Right ventricle myocardium inferior (tissue), 1 donor: ENCODE measurements at places on chromosomes 6 and 20.
A peak's percentile ranks its signal among the peaks of the same experiment; 100 is the strongest.

DNA sequence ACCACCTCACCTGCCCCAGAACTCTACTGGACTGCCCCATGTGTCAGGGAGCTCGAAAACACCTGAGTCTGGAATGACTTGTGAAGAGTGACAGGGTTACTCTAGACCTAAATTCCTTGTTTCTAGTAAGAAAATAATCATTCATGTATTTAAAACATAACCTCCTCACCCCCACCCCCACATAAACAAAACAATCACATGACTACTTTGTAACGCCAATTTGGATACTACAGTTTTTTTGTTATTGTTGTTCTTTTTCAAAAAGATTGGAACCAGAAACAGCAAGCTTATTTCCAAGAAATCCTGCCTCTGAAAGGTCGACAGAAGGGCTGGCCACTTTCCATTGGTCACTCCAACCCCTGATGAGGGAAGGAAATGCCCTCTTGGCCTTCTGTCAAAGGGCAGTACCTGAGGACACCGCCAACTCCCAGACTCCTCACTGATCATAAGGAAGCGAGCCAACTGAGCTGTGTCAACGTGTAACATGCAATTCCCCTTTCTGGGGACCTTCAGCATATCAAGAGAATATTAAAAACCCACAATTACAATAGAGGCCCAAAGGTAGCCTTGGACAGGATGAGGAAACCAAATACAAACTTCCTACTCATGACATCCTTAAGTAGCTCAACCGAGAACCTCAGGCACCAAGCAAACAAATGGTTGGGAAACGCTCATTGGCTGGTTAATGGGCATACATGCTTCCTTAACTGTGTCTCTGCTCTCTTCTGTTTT lies 2.6 kb downstream of the MCUR1 start:
- no peak for DNase-seq

GRCh38 chr20:1072258-1072657 lies 46.1 kb upstream of the PSMF1 start:
- DNase-seq, result no peak

DNA sequence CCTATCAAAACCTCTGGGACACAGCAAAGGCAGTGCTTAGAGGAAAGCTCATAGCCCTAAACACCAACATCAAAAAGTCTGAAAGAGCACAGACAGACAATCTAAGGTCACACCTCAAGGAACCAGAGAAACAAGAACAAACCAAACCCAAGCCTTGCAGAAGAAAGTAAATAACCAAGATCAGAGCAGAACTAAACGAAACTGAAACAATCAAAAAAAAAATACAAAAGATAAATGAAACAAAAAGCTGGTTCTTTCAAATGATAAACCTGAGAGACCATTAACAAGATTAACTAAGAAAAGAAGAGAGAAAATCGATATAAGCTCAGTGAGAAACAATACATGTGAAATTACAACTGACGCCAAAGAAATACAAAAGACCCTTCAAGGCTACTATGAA lies 34.8 kb upstream of the RUNX2 start:
- DNase-seq, result no peak

GRCh38 chr6:15527838-15528617 lies 134.8 kb downstream of the DTNBP1 start:
- no peak for DNase-seq

DNA sequence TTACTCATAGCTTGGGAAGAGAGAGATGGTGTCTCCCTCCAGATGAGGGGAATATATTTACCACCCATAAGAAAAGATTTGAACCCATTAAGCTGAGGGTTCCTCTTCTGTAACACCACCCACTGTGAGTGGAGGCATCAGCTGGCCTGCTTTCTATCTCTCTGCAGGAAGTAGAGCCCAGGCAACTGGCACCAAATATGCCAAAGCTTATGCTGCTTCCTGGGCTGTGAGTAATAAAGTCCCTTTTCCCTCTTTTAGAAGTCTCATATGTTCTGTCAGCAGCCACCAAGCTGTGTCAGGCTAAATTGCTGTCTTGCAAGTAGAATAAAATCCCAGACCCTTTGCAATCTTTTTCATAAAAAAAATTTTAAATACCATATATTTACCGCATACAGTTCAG lies 241.4 kb downstream of the LAMA2 start:
- DNase-seq, result no peak

GRCh38 chr6:138666636-138667035 lies 106.9 kb upstream of the CCDC28A start:
- DNase-seq, result no peak

GRCh38 chr6:132505158-132505557 lies 7.8 kb downstream of the STX7 start:
- no peak for DNase-seq

DNA sequence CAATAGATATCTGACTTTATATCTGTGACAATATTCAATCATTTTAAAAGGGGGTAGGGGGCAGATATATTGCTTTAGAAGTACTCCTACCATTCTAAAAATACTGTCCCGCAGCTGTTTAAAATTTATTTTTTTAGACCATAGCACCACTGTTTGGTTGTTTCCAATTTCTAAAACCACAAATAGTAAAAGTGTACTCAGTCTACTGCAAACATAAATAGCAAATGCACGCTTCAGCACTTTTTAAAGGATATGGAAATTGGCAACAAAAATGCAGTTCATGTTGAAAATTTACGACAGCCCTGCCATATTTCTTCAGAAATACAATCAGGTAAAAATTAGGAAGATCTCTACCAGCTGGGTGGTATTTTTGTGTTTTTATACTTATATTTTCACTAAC lies 132.0 kb upstream of the RUNX2 start:
- no peak for DNase-seq

GRCh38 chr6:157980288-157981131 lies 1.2 kb upstream of the SYNJ2 start:
- no peak for DNase-seq

- DNase-seq, result no peak
Observed at GRCh38 chr6:134628154-134628553, 310.2 kb upstream of the SGK1 start.

- DNase-seq, result no peak
Observed at GRCh38 chr20:60446267-60447111, 488.3 kb downstream of the CDH26 start.

GRCh38 chr6:158011478-158011920 lies 29.8 kb downstream of the SYNJ2 start:
- no peak for DNase-seq

DNA sequence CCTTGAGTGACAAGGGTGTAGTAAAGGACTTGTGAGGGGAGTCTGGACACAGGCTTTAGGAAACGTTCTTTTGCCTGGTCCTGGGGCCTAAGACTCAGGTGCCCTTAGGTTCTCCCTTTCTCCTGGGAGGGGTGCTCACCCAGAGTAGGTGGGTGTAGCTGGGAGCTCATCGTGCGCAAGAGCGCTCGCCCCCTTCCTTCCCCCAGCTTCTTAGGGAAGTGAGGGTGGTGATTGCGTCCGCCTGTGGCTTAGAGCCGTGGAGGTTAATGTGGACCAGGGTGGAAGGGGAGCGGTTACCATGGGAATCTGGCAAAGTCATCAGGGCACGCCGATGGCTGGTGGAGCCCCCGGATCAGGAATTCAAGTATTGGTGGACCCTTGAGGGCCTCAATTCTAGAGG lies 3.3 kb upstream of the AARS2 start:
- no peak for DNase-seq

DNA sequence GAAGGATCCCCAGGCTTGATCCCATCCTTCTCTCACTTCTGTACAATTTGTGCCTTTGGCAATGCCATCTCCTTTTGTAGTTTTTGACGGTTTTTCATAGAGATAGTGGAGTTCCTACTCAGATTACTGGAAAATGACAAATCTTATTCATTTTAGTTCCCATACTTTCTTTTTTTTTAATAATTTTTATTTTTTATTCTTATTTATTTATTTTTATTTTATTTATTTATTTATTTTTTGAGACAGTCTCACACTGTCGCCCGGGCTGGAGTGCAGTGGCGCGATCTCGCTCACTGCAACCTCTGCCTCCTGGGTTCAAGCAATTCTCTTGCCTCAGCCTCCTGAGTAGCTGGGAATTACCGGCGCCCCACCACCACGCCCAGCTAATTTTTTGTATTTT lies 4.3 kb upstream of the GABBR1 start:
- DNase-seq, result no peak

- DNase-seq, result no peak
Observed at GRCh38 chr20:19660808-19661378, 97.2 kb upstream of the RIN2 start.

- no peak for DNase-seq
Observed at GRCh38 chr20:34193051-34193450, 48.2 kb upstream of the ASIP start.

DNA sequence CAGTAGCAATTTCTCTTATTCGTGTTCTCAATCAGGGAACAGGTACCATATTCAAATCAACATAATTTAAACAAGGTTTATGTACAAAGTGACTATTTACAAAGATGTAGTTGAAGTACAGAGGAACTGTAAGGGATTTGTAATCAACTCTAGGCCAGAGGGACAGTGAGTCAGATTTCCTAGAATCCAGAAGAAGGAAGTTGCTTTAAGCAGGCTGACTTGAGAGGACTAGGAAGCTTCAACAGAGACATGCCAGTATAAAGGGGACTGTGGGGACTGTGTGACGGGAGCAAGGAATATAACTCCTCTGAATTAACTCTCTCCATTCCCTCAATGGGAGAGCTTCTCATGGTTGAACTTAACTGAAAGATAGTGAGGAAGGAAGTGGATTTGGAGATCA lies 427.4 kb upstream of the JAG1 start:
- no peak for DNase-seq

- no peak for DNase-seq
Observed at GRCh38 chr6:1404713-1405098, 15.3 kb downstream of the FOXF2 start.

GRCh38 chr6:81756690-81757089 lies 4.2 kb upstream of the TENT5A start:
- DNase-seq, result no peak

DNA sequence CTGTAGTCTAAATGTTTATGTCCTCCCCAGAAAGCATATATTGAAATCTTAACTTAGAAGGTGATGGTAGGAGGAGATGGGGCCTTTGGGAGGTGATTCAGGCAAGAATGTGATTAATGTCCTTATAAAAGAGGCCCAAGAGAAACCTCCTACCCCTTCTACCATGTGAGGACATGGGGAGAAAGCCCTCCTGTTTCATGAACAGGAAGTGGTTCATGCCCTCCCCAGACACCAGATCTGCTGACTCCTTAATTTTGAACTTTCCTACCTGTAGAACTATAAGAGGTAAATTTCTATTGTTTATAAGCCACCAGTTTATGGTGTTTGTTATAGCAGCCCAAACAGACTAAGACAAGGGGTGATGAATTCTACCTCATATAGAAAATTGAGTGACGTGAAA lies 8.7 kb upstream of the ECT2L start:
- no peak for DNase-seq

DNA sequence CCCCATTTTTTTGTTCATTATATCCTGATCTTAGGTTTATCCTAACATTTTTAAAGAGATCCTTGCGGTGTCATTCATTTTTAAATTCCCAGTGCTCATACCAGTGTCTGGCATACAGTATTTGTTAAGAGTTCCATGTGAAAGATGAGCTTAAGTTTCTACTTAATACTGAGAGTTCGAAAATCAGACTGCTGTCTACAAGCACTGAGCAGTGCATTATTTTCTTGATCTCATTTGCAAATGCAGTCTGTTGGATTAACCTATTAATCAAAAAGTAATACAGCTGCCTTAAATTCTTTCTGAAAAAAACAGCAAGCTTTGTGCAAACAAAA lies 663 bp downstream of the COQ3 start:
- no peak for DNase-seq

- peak; percentile 89 for DNase-seq
Observed at GRCh38 chr20:49982346-49983122, at the start of gene SNAI1. TSS of gene SNAI1 (plus strand) at chr20:49982980. CDS start at chr20:49983060, 80 bp downstream.

DNA sequence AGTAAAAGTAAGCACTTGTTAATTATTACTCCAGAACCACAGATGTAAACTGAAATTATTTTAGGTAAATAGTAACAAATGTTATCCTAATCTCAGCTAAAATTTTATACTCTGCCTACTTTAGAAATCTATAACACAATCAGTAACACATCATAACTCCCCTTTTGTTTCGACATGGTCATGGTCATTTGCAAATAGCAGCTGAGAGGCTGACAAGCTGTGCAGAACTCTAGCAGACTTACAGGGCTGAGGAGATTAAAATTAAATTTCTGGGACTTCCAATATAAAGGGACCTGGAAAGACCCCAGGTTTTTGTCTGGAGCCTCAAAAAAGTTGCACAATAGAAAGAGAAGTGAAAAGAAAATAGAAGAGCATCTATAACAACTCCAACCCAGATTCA lies 88.8 kb downstream of the PRL start:
- DNase-seq, result no peak

GRCh38 chr20:38892091-38892981 lies 33.9 kb upstream of the FAM83D start:
- no peak for DNase-seq

DNA sequence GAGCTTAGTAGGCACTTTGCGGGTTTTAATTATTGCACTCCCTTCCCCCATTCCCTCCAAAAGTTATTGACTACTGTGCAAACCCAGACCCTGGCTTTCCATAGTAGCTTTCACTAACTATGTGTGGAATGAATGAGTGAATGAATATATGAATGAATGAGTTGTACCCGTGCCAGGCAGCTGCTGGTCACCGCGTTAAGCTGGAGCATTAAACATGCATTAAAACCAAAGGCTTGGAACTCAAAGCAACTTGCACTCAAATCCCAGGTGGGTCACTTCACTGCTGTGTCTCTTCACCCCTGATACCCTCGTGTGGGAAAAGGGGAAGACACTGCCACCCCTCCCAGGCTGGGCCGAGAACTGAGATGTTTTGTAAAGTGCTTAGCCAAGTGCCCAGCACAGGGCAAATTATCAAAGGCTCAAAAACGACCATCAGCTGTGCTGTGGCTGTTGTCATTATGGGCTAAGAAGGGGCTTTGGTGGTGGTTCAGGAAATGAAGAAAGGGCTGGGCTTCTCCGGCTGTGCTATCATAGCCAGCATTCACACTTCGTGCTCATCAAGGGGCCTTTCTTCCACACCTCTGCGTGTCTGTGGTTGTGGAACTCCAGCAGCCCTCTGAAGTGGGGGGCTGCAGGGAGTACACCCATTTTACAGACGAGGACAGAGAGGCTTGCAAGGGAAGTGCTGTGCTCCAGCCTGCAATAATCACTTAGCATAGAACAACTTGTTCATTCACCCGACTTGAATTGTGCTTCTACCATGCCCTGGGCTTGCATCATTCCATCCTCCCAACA lies 60.2 kb upstream of the STX16 start:
- DNase-seq, result peak; percentile 11

DNA sequence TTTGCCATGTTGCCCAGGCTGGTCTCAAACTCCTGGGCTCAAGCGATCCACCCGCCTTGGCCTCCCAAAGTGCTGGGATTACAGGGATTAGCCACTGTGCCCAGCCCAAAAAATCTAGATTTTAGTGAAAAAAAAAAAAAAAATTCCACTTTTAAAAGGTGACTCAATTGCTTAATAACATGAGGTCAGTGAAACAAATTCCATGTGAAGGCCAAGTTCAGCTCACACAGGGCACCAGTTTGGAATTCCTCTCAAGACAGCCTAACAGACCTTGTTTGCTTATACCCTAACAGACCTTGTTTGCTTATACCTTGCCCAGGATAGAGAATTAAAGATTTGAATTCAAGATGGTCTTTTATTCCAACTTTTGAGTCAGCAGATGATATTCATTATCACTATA lies 5.1 kb downstream of the RRBP1 start:
- no peak for DNase-seq
